Pancreas (tissue), 10 donors: ENCODE measurements at places on chromosomes 7 and 10.

- no peak for DNase-seq
Measured at GRCh38 chr10:33370434-33370930, 36.0 kb upstream of the NRP1 start.

- no peak for DNase-seq
Measured at GRCh38 chr7:151524331-151524730, 4.6 kb upstream of the RHEB start.

DNA sequence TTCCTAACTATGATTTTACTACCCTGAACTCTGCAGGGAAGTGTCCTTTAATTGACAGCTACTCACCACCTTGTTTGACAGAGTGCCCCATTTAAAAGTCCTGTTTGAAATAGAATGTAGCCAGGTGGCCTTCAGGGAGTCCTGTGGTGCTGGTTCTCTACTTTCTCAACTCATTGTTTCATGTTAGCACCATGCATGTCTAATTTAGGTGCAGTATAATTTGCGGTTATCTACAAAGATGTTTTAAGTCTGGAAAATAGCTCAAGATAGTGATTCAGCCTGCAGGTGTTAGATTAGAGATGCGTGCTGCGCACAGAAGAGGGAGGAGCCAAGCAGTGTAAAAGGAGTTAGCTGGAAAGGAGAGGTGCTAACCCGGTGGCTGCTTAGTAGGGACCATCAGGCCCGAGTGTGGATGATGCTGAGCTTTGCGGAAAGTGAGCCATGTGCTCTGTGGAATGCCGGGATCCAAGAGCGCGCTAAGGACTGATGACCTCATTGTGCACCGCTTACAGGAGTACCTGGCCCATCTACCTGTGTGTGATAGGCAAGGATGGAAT, 1.2 kb downstream of the CCM2 start:
- peak; percentile 36 for DNase-seq

DNA sequence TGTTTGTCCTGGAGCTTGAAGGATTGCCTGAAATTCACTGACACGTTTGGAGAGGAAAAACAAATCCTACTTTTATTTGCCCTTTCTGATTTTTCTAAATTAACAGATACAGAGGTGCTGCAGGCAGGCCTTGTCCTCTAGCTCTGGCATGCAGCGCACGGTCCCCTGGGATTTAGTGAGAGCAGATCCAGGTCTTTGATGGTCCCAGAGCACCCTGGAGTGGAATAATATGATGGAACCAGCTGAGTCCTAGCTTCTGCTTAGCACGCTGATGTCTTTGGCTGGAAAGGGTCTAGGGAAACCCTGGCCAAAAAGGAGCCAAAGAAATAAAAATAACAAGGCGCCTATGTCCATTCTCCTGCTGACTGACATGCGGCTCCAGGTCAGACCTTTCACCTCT, 40.5 kb downstream of the C10orf120 start:
- DNase-seq: no peak

DNA sequence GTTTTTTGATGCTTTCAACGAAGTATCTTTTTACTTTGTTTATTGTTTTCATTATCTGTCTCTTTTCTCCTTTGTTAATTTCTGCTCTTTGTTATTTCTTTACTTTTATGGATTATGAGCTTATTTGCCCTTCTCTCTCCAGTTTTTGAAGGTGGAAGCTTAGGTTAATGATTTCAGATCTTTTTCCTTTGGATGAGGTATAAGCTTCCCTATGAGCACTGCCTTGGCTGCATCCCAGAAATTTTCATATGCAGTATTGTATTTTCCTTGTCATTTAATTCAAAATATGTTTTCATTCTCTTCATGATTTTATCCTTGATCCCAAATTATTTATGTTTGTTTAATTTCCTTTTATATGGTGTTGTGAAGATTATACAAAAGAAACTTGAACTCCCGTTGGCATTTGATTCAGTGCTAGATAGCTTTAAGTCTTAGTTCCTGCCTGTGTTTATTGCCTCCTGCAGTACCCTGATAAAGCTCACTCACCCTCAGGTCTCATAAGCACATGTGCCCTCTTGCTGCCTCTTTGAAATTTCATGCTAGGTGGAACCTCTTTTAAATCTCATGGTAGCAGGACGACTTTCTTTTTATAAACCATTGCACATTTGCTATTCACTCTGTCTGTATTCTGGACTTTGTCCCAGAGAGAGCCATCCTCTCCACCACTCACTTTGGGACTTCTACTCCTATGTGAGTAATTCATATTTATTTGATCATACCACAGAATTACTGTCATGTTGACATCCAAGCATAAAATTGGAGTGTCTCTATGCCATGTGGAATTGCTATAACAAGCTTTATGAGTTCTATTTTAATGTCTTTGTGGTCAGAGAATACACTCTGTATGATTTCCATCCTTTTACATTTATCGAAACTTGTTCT, 23.0 kb upstream of the CEP41 start:
- DNase-seq: no peak

- no peak for DNase-seq
Measured at GRCh38 chr10:76082232-76082631, 650.8 kb downstream of the LRMDA start.

- DNase-seq: no peak
Measured at GRCh38 chr10:23116486-23117205, 21.3 kb downstream of the MSRB2 start.

- DNase-seq: peak; percentile 49
Measured at GRCh38 chr7:141072548-141073172, 1.2 kb upstream of the TMEM178B start.

DNA sequence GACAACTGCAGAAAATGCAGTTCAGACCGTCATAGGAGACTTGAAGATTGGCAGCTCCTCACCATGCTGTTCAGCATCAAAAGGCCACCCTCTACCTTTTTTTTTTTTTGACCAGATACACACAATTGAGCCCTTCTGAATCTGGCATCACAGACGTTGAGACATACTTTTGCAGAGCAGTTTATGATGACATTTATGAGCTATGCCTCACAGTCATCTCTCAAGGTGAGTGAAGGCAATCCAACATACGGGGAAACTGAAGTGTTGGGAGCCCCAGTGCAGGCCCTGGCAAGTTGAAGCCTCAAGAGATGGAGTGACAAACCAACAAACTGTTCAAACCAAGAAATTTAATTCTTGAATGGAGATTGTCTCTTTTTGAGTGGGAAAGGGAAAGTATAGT, 83.6 kb upstream of the DLX6 start:
- no peak for DNase-seq

DNA sequence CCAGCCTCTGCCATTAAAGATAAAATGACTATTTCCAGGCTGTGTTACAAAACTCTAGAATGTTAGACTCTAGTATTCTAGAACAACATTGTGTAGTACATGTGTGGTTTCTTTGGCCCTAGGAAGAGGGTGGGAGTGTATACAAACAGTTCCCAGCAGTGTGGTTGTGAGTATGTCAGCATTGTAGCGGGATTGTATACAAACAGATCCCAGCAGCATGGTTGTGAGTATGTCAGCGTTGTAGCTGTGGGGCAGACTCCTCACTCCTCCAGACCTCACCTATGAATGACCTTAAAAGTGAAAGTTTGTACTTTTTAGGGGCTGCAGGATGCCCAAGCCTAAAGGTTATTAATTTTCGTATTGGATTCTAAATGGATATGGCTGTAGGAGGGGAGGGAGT, 6.9 kb upstream of the ACSL5 start:
- DNase-seq: no peak

DNA sequence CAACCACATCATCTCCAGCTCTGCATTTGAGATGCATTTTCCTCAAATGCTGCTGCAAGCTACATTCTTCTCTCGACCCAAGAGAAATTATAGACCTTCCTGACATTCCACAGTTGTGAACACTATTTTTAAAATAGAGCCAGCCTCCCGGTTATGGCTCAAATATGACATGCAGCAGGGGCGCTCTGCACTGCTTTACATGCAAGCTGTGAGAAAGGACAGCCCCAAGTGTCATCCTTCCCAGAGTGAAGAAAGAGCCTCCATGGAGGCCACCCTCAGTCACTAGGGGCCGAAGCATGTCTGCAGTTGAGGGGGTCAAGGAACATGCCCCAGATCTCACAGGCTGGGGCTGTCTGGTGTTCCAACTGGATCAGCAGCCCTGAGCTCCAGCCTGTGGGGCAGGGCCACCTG, 63.9 kb upstream of the CHST15 start:
- no peak for DNase-seq

DNA sequence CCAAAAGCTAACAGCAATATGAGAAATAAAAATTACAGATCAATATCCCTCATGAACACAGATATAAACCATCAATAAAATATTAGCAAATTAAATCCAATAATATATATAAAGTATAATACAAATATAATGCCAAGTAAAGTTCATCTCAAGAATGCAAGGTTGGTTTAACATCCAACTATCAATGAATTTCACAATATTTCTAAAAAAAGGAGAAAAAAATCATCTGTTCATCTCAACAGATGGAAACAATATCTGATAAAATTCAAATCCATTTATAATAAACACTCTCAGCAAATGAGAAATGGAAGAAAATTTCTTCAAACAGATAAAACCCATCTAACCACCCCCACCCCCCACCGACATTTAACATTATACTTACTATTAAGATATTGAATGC, 86.9 kb downstream of the SIRT1 start:
- DNase-seq: no peak

GRCh38 chr7:152366662-152367061, 69.1 kb downstream of the KMT2C start:
- DNase-seq: peak; percentile 19

GRCh38 chr7:107779647-107780099, 23.4 kb downstream of the SLC26A3 start:
- DNase-seq: no peak

DNA sequence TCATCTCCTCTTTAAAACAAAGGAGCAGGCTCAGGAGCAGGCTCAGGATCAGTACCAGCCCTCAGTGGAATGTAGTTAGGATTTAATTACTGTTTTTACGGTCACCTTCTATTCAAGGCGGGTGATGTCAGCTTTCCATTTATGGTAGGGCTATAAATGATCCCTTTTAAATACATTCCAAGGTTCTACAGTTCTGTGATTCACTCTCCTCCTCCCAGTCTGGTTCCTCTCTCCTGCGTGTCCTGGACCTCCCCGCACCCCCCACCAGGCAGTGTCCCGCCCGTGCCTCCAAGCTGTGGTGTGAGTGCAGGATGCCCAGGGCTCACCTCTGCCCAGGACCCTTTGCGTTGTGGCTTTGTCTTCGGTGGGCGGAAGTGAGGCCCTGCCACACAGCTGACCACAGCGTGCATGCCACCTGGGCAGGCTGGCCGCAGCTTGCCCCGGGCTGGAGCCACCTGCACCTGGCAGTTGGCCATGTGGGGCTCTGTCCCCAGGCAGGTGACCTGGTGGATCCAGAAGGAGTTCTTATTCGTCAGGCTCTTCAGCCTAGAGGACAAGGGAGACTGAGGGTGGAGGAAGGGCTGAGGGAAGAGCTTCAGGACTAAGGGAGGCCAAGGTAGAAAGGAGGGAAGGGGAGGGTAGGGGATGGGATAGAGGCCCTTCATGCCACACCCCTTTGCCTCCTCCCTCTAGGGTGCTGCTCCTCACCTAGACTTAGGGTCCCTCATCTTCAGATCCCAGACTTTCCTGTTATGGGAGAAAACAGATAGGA, 9.1 kb downstream of the LOXL4 start:
- DNase-seq: no peak

DNA sequence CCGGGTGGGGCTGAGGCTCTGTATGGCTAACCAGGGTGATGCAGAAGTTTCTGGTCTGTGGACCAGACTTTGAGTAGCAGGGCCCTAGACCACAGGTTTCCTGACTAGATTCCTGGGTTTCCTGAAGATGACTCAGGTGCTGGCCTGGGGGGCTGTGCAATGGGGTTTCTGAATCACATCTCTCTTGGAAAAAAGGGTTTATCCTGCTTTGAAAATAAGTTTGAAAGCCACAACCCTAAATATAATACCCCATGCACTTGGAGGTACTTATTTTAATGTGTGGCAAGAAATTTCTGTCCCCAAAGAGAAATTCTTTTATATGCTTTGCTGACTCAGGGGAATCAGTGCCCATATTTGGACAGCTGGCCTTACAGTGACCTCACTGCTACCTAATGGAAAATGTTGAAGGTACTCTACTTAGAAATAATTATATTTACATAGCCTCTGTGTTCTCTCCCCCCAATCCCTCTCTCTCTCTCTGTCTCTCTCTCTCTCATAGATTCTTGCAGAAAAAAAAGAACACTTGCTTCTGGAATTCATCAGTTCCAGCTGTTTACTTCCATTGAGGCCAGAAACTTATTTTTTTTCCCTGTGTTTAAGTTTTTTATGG, 184.4 kb upstream of the LYZL2 start:
- DNase-seq: no peak

GRCh38 chr7:118755067-118755625, 530.6 kb downstream of the ANKRD7 start:
- no peak for DNase-seq

DNA sequence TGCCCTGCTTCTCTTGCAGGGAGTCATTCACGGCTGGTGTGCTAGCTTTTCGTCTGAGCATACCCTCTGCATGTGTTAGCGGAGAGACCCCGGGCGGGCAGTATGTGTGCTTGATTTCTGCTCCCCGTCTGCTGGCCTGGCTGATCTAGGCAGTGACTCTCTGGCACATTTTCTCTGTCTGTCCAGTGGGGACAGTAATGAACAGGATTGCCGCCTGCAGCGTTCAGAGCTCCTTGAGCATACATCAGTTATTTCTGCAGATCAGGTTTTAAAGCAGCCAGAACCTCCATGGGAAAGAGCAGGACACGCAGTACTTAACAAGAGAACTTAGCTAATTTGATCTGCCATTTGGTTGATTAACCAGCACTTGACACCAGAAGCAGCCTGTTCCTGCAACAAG, 242.5 kb downstream of the CELF2 start:
- no peak for DNase-seq

- DNase-seq: peak; percentile 23
Measured at GRCh38 chr7:37916017-37916672, 472 bp downstream of the SFRP4 start.

DNA sequence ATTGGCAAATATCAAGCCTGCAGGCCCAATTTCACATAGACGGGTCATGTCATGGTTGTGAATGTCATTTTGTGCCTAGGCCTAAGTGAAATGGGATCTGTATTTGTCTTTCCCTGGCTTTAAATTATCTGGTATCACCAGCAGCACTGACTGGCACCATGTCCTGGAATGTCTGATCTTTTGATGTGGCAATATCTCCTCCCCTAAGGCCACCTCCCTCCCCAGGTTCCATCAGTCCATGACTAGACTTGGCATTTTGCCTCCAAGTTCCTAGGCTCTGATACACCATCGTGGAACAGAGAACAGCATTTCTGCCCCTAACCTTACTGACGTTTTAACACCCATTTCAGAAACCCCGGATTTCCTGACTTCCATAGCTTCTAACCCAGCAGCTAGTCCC, 513.9 kb downstream of the GALNT17 start:
- DNase-seq: no peak

GRCh38 chr7:123748171-123748733, 551 bp downstream of the WASL start:
- peak; percentile 43 for DNase-seq
